ENCODE measurements at places on chromosomes 11 and 22. TPM values are rescaled to one million over a fixed set of nuclear protein-coding genes. Genes with fewer than 3 reads are reported as not detected.

DRD2 gene
- 1.3 TPM for total RNA-seq

GRCh38 chr22:49502126-49502826 lies 325.4 kb downstream of the BRD1 start:
- no peak for DNase-seq
- no peak overlapping the region for H3K27ac ChIP-seq
- no peak overlapping the region for H3K4me3 ChIP-seq
- H3K36me3 ChIP-seq, result no peaks in the 10 kb centered on the region
- no peaks in the 10 kb centered on the region for H3K27me3 ChIP-seq

DNA sequence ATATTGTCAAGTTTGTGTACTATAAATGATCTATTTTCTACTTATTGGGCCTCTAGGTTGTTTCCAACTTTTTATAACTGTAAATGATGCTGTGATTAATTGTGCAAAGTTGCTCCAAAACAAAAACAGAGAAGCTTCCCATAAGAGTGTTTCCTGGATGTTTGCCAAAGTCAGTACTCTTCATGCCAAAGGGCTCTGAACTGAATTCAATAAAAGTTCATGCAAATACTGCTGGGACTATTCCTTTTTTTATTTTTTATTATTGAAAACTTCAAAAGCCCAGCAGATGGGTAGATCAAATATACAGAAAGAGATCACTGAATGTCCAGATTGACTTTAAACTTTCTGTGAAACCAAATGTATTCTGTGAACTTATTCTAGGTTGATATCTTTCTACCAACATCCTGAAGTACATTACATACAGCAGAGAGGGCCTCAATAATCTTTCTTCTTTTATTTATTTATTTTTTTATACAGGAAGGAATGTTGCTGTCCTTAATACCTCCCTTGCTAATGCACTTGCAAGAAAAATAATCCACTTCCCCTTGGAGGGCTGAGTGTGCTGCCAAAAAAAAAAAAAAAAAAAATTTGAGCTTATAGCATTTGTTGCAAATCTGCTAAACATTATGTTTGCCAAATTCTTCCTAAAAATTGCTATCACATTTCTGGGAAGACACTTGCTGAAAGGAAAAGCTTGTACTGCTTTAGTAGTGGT lies 53.0 kb downstream of the CTSC start:
- no peak overlapping the region for H3K4me3 ChIP-seq
- peaks cover under 1% of the 10 kb centered on the region for H3K4me1 ChIP-seq
- no peaks in the 10 kb centered on the region for H3K36me3 ChIP-seq
- no peak for DNase-seq
- no peak overlapping the region for H3K27ac ChIP-seq
- H3K27me3 ChIP-seq, result no peaks in the 10 kb centered on the region

NPTXR gene
- total RNA-seq, result 0.62 TPM

RBM4 gene
- 187 TPM for total RNA-seq

All from endothelial cell (in vitro differentiated cells).